Stimulated activated CD4-positive, alpha-beta T cell treated with anti-CD3 and anti-CD28 coated beads, Interleukin-12 subunit alpha, Interleukin-12 subunit beta, amount 100 ng/mL, for 24 hours (primary cell): ENCODE measurements at places on chromosomes 2 and 18.

GRCh38 chr2:186017278-186017677 lies 278.7 kb downstream of the FSIP2 start:
- no peak for DNase-seq

- DNase-seq: no peak
These were observed 971.8 kb upstream of the ACVR2A start for GRCh38 chr2:146873056-146873455.

GRCh38 chr2:51780353-51780752 lies 748.4 kb upstream of the NRXN1 start:
- no peak for DNase-seq

- DNase-seq: no peak
These were observed 45.5 kb upstream of the SLC8A1 start for GRCh38 chr2:40497251-40497859.

- no peak for DNase-seq
These were observed 69.4 kb upstream of the ARHGAP28 start for GRCh38 chr18:6659963-6660725.

DNA sequence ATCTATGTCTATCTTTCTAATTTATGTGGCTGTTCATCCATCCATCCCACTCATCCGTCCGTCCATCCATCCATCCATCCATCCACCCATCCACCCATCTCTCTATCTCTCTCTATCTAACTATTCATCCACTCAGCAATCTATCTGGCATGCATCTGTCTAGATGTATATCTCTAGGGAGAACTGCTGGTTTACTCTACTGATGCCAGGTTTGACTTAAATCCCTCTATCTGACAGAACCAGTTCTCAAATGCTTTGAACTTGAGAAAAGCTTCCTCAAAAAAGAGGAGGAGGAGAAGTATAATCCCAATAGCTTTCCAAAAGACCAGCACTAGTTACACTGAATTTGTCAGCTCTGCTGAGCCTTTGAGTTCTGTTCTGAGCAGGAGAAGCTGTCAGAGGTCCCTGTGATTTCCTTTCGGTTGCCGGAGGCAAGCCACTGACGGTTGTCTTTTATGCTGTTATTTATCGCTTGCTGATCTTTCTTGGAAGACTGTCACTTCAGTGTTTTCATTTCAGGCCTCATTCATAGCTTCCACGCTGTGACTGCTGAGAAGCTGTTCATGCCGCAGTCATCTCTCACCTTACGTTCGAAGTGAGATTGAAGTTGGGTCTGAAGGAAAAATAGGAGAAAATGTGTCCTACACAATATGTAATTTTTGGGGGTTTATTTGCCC lies 129.4 kb upstream of the UXS1 start:
- DNase-seq: no peak

- no peak for DNase-seq
These were observed 73.1 kb downstream of the EIF2AK3 start for GRCh38 chr2:88554189-88554588.

- peak; percentile 4 for DNase-seq
These were observed 51.8 kb upstream of the RAB27B start for GRCh38 chr18:54776282-54776977.

DNA sequence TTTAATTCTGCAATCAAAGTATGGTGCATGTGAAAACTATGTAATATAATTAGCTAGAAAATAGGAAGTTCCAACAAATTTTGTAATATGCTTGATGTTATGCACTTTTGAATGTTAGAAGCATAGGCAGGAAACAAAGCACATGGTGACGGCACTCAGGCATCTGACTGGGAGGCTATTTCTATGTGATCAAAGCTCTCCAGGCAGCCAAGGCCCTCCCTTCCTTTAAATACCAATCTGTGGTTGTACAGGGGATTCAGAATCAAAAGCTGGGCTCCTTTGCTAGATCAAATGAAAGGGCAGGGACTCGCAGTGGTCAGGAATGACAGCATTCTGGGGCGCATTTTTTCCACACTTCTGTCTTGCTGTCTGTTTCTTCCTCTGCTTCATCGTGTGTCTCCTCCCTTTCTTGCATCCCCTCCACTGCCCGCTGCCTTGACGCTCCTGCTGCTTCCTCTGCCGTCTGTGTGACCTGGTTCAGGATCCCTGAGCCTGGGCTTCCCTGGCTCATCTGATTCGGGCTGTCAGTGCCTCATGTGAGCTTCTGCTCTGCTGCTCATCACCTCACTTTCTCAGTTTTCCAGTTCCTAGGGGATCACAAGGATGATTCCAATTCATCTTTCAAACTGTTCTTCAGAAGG lies 30.9 kb downstream of the TMEM182 start:
- DNase-seq: no peak

GRCh38 chr2:11889854-11890253 lies 143.4 kb downstream of the LPIN1 start:
- no peak for DNase-seq

- DNase-seq: no peak
These were observed 51.1 kb downstream of the NABP1 start for GRCh38 chr2:191728750-191729624.

GRCh38 chr2:64331849-64332699 lies 121.9 kb upstream of the LGALSL start:
- DNase-seq: no peak

DNA sequence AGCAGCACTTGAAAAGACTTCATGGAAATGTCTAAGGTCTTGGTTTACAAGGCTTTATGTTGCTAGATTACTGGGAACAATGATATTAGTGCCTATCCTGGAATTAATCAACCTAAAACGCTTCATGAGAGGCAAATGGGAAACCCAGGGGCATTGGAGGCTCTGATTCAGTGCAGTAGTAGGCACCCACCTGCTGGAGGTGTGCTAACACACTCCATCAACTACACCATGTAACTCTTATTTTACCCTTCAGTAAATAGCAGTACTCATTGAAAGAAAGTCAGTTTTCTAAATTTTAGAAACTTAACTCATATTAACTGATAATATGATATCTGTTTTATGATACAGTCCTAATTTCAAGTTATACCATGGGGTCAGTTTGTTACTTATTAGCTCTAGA lies 17.4 kb upstream of the HNRNPA3 start:
- no peak for DNase-seq

DNA sequence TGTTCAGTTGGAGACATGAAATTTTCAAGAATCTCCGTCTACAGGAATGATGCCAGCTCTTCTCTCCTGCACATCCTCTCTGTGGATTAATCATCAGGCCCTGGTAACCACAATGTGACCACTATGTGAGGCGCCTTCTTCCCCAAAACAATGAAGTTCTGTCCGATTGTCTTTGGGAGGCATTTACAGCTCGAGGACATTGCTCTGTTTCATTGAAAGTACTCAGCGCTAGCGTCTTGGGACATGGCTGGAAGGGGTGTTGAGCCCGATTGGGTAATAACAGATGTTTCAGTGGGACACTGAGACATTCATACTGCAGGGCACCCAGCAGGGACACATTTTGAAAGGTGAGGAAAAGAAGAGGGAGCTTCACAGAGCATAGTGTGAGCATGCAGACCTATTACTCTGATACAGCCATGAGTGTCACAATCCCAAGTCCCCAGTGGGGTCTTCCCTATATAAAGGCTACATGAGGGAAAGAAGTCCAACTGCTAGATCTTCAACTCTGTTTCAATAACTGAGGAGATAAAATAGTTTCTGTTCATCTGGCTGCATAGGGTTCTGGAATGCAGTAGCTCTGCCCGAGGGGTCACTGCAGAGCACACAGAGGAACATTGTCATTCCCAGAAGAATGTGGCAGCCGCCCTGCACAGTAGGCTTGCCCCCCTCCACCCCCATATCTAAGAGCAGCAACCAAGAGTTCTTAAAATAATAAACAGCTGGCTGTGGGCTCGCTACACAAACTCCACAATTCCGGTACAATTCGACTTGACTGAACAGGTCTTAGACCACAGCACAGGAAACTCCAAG lies 237.3 kb downstream of the OSR1 start:
- DNase-seq: no peak
